ENCODE measurements at places on chromosomes 11 and 22.

- no peaks in the 10 kb centered on the region for H3K27me3 ChIP-seq
- DNase-seq: no peak
- no peaks in the 10 kb centered on the region for H3K4me1 ChIP-seq
- no peak overlapping the region for H3K27ac ChIP-seq
- no peak overlapping the region for H3K4me3 ChIP-seq
Observed at GRCh38 chr11:100788561-100789295, 101.6 kb downstream of the ARHGAP42 start.

DNA sequence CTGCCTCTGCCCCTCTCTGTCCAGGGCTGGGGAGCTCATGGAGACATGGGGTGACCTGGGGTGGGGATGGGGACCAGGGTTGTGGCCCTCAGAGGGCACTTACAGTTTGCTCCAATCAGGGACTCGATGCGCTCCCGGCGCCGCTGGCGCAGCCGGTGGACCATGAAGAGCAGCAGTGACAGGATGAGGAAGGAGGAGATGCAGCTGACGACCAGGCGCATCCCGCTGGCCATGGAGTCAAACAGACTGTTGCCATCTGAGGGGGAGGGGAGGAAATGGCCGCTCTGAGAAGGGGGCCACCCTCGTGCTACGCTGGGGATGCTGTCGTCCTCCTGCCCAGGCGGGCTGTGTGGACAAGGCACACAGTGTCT, 80.5 kb downstream of the DGCR2 start:
- no peaks in the 10 kb centered on the region for H3K36me3 ChIP-seq
- H3K4me1 ChIP-seq: no peaks in the 10 kb centered on the region
- H3K4me3 ChIP-seq: no peak overlapping the region
- H3K27ac ChIP-seq: no peak overlapping the region

DNA sequence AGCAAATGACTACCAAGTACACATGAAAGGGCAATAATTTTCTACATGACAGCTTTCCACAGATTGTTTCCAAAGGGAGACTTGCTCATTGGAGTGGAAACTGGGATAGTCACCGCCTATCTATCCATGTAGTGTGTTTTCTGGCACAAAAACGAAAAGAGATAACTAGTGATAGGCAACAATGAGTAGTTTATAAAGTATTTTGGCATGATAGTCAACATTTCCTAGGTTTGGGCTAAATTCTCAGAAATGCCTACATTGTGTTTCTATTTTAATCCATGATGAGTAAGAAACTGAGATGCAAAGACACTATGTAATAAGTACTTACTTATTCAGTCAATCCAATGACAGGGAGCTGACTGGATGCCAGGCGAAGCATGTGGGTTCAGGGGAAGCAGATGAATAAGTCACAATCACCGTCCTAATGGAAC, 1129.1 kb downstream of the DLG2 start:
- H3K4me1 ChIP-seq: no peaks in the 10 kb centered on the region
- no peaks in the 10 kb centered on the region for H3K36me3 ChIP-seq
- DNase-seq: no peak
- H3K4me3 ChIP-seq: no peak overlapping the region
- no peak overlapping the region for H3K27ac ChIP-seq
- H3K27me3 ChIP-seq: no peaks in the 10 kb centered on the region

GRCh38 chr11:112901924-112902323, 59.3 kb upstream of the NCAM1 start:
- H3K27me3 ChIP-seq: no peaks in the 10 kb centered on the region
- H3K27ac ChIP-seq: no peak overlapping the region
- H3K36me3 ChIP-seq: no peaks in the 10 kb centered on the region
- no peak overlapping the region for H3K4me3 ChIP-seq
- no peaks in the 10 kb centered on the region for H3K4me1 ChIP-seq

DNA sequence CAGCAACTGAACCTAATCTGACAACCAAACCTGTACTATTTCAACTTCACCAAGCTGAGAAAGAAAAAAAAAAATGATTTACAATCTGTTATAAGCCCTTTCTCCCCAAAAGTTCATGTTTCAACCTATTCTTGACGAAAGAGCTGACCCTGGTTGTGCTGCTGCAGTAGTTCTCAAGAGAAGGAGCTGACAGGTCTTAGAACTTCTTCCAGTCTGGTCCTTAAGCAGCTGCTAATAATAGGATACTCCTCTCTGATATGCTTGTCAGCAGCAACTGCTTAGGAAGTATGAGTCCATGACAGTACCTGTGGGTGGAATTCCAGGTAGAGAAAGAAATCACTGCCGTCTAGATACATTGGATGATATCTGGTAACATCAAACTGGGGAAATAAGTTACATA, 735.1 kb upstream of the CCDC90B start:
- no peak overlapping the region for H3K27ac ChIP-seq
- DNase-seq: no peak
- H3K4me3 ChIP-seq: no peak overlapping the region
- no peaks in the 10 kb centered on the region for H3K4me1 ChIP-seq
- H3K27me3 ChIP-seq: no peaks in the 10 kb centered on the region

DNA sequence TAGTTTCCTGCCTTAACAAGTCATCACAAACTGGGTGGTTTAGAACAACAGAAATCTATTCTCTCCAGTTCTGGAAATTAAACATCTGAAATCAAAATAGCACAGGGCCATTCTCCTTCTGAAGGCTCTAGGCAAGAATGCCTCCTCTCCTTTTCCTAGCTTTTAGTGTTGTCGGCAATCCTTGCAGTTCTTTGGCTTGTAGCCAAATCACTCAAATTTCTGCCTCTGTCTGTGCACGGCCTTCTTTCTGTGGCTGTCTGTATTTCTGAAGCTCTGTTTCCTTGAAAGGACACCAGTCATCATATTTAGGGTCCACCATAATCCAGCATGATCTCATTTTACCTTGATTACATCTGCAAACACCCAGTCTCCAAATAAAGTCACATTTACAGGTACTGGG, 795.5 kb downstream of the METTL15 start:
- H3K27me3 ChIP-seq: no peaks in the 10 kb centered on the region
- H3K36me3 ChIP-seq: no peaks in the 10 kb centered on the region
- no peaks in the 10 kb centered on the region for H3K4me1 ChIP-seq
- no peak overlapping the region for H3K27ac ChIP-seq
- no peak overlapping the region for H3K4me3 ChIP-seq
- no peak for DNase-seq

DNA sequence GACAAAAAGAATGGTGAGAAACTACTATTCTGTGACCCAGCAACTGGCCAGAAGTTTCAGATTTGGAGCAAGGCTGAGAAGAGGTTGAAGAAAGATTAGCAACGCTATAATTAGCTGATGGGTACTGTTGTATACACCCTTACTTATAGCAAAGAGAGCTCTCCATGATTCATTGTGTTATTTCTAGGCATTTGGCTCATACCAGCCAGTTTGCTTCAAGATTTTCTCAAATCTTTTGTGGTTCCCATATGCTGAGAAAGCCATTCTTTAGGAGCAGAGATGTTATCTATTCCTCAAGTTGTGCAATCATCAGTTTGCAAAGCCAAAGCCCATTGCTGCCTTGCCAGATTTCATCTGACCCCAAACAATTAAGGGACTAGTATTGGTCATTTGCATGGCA, 179.4 kb downstream of the ETS1 start:
- no peaks in the 10 kb centered on the region for H3K27me3 ChIP-seq
- no peak overlapping the region for H3K4me3 ChIP-seq
- peaks cover 26% of the 10 kb centered on the region for H3K4me1 ChIP-seq
- DNase-seq: no peak
- peaks cover 7% of the 10 kb centered on the region for H3K36me3 ChIP-seq
- no peak overlapping the region for H3K27ac ChIP-seq

DNA sequence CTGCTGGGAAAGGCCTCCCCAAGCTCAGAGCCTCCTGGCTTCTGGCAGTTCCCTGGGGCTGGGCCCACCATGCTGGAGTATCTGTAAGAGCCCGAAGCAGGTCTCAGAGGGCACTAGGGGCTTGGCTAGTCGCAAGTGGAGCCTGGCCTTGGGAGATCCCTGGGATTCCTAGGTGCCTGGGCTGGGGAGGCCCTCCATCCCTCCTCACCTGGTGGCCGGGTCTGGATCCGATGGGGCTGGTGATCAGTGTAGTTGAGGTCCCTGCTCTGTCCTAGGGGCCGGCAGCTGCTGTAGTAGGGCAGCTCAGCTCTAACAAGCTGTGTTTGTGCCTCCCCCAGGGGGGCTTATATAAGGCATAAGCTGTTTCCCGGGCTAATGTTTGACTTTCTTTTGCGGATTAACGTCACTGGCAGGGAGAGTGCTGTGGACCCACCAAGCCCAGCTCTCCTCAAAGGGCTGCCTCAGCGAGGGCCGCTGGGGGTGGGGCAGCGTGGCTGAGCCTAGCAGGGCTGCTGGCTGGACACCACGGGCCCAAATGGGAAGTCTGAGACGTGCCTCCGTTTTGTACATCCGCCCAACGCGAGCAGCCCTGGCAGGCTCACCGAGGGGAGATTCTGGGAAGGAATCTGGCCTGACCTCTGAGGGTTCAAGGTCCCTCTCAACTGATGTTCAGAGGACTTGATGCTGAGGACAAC, at the start of gene SLC22A8:
SLC22A8 (minus strand) TSS at position 321 of the 695 bp plus-strand sequence. CDS start 883 bp downstream, outside the sequence.
- no peak for DNase-seq
- no peaks in the 10 kb centered on the region for H3K4me1 ChIP-seq
- peaks cover 16% of the 10 kb centered on the region for H3K27me3 ChIP-seq

DNA sequence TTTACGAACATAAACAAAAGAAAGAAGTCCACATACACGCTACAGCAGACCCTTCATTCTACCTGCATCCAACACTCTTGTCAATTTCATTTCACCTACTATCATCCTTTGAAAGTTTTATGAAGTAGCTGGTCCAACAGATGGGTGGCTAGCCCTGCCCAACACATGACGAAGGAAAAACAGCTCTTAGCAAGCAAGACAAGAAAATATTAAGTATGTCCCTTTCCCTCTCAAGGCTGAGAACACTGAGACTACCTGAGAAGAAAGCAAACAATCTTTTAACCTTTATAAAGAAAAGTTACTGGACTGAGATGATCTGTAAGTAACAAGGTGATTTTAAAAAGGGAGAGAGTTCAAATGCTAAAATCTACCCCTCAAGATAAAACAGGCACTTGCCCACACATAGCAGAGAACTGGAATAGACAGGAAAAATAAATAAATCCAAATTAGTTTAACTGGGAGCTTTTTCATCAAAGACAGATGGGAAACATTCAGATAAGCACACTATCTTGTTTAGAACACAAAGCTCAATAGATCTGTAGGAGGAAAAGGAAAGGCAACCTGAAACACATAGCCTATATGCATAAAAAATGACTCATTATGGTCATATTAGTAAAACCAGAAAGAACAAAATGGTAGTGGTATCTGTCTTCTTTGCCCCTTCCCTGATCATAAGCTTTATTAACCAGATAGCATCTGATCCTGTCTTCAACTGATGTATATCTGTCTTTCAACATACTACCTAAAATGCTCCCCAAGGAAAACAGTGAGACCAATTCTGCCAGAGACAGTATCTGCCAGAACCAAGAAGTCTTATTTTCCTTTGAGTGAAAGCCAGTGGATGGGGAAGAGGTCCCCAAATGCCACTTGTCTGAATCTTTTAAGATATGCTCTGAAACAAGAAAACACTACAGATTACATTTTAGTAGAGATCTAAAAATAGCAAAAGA, 104.3 kb downstream of the MRTFA start:
- no peaks in the 10 kb centered on the region for H3K27me3 ChIP-seq
- H3K4me3 ChIP-seq: peak overlapping the region; percentile 74
- peak overlapping the region; percentile 72 for H3K27ac ChIP-seq
- peaks cover 65% of the 10 kb centered on the region for H3K4me1 ChIP-seq
- peaks cover 7% of the 10 kb centered on the region for H3K36me3 ChIP-seq
- DNase-seq: no peak

DNA sequence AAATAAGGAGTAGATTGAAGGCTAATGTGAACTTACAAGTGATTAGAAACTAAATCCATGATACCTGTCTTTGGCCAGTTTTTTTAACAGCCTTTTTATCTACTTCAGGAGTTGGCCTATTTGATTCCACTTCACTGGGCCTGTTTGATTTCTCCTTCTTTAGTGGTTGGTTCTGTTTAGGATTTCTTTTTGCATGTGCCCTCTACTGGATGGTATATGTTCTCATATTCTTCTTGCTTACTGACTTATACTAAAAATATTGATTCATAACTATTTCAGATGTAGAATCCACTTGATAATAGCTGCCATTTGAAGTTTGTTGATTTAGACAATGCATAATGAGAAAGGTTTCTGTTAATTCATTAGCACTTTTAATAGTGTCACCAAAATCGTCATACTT, 53.9 kb downstream of the USP47 start:
- DNase-seq: no peak
- no peak overlapping the region for H3K4me3 ChIP-seq
- H3K27ac ChIP-seq: no peak overlapping the region
- no peaks in the 10 kb centered on the region for H3K27me3 ChIP-seq
- peaks cover 11% of the 10 kb centered on the region for H3K4me1 ChIP-seq

DNA sequence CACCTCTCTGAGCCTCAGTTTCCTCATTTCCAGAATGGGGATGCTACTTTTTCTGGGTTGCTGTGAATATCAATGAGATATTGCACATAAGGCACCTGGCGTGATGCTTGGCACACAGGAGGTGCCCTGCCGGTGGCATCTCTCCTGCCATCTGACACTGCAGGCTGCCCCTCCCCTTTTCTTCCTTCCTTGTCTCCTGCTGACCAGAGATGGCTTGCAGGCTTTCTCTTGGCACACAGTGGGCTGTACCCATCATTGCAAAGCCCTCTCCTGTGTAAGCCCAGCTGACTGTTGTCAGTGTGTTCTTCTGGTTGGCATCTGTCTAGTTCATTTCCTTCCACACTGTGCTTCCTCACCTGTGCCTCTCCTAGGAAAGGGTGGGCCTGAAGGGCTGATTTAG, 91.7 kb downstream of the MYO18B start:
- DNase-seq: no peak
- H3K4me3 ChIP-seq: no peak overlapping the region
- no peaks in the 10 kb centered on the region for H3K27me3 ChIP-seq

Data from activated naive CD8-positive, alpha-beta T cell treated with anti-CD3 and anti-CD28 coated beads for 36 hours (primary cell).